ENCODE measurements at places on chromosomes 6 and 20.

DNA sequence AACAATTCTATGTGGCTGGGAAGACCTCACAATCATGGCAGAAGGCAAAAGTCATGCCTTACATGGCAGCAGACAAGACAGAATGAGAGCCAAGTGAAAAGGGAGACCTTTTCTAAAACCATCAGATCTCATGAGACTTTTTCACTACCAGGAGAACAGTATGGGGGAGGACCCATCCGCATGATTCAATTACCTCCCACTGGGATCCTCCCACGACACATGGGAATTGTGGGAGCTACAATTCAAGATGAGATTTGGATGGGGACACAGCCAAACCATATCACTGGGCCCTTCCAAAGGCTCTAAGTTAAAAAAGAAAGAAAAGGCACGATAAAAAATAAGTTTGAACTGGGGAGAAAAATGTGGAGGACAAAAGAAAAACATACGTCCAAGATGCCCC lies 406.9 kb upstream of the CDH4 start:
- DNase-seq, result no peak

GRCh38 chr20:21719592-21720214 lies 14.2 kb downstream of the PAX1 start:
- DNase-seq, result no peak

- DNase-seq, result no peak
Measured at GRCh38 chr6:5665667-5666066, 341.1 kb downstream of the NRN1 start.

- no peak for DNase-seq
Measured at GRCh38 chr6:159831373-159831679, 31.2 kb downstream of the PNLDC1 start.

DNA sequence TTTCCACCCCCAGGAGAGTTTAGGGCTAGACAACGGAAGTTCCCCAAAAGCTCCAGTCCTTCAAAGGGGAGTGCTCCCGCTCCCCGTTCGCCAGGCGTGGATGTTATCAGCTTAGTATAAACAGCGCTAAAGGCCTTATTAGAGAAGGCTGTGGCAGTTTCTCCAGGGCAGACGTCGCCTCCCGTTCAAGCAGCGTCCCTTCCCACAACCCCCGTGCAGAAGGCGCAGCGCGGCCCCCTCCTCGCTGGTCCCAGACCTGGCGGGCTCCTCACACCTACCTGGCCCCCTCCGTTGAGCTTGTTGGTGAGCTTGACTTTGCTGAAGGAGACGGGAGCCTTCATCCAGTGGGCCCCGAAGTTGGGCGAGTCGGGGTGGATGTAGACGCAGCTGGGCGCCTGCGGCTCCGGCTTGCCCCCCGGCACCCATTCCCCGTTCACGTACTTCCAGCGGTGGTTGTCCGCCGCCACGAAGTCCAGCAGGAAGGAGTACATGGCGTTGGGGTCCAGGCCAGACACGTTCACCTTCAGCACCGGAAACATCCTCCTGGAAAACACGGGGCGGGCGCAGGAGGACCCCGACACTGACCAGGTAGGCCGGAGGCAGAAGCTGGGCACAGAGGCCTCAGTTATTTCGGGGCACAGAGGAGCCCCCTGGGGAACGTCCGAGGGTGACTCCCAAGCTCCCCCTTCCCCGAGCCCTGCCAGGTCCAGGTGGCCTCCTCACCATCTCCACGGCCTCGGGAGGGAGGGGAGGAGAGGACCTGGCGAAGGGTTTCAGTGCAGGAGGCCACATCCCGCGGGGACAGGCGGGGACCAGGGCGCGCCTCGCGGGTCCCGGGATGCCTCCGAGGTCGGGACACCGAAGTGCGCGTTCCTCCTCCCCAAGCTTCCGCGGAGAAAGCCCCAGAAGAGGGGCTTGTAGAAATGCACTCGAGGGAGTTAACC lies 1.1 kb downstream of the TBXT start:
- DNase-seq, result no peak

- DNase-seq, result no peak
Measured at GRCh38 chr6:121838842-121839241, 403.4 kb downstream of the GJA1 start.

DNA sequence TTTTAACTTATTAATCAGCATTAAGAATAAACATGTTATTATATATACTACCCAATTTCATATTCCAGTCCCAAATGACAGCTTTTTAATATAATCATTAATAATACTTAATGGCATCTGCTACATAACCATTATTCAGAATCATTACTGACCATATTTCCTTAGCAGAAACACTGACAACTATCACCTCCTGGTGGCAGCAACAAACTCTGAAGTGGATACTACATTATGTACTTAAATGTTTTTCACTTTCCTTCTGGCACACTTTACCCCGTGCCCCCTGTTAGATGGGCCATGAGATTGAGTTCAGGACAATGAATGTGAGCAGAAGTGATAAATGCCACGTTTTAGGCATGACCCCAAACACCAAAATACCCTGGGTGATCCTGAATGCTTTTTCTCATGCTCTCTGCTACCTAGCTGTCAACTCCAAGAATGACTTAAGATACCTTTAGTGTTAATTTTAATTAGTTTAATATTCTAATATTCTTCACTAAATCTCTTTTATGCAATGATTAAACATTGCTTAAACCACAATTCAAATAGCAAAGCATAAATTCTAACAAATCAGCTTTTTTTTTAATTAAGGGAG lies 77.1 kb downstream of the LMBRD1 start:
- no peak for DNase-seq

GRCh38 chr6:3026791-3027626 lies 27.3 kb downstream of the NQO2 start:
- peak; percentile 85 for DNase-seq

DNA sequence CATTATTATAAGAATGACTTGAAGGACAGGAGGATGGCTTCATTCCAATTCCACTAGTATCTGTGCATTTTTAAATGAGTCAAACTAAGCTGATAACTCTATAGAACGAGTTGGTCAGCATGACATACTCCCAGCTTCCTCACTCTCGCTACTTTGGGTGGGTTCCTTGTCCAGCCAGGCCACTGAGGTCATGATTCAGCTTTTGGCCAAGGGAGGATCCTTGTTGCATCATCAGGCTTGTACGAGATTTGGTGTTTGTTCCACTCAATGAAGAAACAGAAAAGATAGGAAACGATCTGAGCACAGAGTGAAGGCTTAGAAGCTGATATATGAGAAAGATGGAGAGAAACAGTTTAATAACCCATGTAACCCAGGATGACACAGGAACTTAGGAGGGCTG lies 19.8 kb downstream of the NEDD9 start:
- DNase-seq, result no peak

GRCh38 chr20:44817143-44817910 lies 7.0 kb upstream of the RIMS4 start:
- no peak for DNase-seq

DNA sequence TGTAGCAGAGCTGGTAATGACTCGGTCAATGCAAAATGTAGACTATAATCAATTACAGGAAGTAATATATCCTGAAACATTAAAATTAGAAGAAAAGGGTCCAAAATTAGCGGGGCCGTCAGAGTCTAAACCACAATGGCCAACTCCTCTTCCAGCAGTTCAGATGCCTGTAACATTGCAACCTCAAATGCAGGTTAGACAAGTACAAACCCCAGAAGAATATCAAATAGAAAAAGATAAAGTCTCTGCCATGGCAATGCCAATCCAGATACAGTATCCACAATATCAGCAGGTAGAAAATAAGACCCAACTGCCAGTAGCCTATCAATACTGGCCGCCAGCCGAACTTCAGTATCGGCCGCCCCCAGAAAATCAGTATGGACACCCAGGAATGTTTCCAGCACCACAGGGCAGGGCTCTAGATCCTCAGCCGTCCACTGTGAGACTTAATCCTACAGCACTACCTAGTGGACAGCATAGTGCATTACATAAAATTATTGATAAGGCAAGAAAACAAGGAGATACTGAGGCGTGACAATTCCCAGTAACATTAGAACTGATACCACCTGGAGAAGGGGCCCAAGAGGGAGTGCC lies 158.4 kb downstream of the GPX5 start:
- no peak for DNase-seq
